Activated CD8-positive, alpha-beta memory T cell treated with anti-CD3 and anti-CD28 coated beads, Interleukin-2, amount 10 ng/mL, durations not matched to agents 7 days and 5 days (primary cell): ENCODE measurements at places on chromosomes 4 and X. TPM values are rescaled to one million over a fixed set of nuclear protein-coding genes. Genes with fewer than 3 reads are reported as not detected.

Gene RPA4
- 0.91 TPM for total RNA-seq

Gene SMARCA5
- total RNA-seq, result 59.5 TPM

Gene CXCL1
- not detected for total RNA-seq

Gene PPP4R3C
- total RNA-seq, result not detected

Gene KIF4A
- total RNA-seq, result 41.0 TPM

Gene CFAP47
- total RNA-seq, result not detected
